HS-27A (cell line): ENCODE measurements at places on chromosomes 12 and 14.

DNA sequence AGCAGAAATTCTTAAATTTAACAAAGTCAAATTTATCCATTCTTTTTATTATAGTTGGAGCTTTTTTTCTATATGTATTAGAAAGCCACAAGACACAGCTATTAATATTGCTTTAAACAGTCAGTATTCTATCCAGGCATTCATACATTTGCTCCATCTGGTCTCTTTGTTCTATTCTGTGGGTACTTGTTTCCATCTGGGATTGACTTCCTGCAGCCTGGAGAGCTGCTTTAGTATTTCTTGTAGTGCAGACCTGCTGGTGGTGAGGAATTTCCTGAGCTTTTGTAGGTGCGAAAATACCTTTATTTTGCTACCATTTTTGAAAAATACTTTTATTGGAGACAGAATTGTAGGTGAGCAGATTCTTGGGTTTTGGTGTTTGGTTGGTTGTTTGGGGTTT, 29.0 kb downstream of the CCDC60 start:
- no peak for DNase-seq

- DNase-seq: no peak
Measured at GRCh38 chr12:21568115-21568514, 36.5 kb downstream of the GYS2 start.

GRCh38 chr12:49939707-49940106, 10.8 kb upstream of the AQP2 start:
- no peak for DNase-seq

DNA sequence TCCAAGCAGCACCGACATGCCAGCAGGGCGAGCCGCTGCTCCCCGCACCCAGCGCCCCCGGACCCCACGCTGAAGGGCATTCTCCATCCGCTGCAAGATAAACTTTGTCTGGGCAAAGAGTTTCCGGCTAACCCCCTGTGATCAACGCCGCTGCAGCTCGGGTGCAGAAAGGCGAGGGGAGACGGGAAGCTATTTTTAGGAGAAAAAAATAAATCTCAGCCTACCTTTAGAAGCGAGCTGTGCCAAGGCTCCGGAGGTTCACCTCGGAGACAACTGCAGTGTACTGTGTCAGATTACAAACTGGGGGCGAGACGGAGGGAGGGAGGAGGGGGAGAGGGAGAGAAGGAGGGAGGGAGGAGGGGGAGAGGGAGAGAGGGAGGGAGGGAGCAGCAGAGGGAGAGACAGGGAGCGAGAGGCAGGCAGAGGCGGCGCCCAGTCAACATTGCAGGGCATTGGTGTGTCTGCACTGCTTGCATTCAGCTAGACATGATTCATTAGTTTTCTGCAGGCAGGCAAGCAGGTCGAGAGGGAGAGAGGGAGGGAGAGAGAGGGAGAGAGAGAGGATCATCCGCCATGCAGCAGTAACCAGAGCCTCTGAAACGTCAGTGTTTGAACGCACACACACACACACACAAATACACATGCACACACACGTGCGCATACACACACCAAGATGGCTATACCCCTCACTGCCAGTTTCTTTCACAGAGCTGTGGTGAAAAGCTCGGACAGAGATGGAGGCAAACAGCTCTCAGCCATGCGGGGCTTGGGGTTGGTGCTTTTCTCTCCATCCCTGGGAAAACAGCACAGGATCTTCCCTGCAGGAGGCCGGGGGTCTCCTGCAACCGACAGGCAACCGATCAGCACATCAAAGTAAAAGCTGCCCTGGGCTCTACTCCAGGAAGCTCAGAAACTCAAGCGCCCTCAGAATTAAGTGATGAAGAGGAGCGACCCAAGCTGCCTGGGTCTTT, at the start of gene RIMBP2:
TSS of gene RIMBP2 (minus strand) at position 302 of the 971 bp plus-strand sequence. CDS start 237,286 bp downstream, outside the sequence.
- no peak for DNase-seq

- no peak for DNase-seq
Measured at GRCh38 chr14:64878837-64879634, 671 bp downstream of the SPTB start.

- no peak for DNase-seq
Measured at GRCh38 chr12:72586456-72586855, 314.3 kb downstream of the TRHDE start.

DNA sequence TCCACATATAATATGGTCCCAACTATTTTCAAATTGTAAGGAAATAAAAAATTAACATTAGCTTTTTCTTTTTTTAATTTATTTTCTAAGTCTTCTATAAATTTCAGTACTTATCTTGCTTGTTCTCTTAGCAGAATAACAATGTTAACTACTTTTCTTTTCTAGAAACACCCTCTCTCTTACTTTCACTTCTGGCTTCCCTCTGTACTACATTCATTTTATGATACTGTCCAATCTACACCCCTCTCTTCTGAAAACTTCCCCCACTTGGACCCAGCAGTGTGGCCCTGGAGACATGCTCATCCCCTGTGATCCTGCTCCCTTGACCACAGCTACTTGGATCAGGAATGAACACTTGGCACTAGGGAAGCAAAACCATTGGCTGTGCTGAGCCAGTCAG, 15.7 kb downstream of the SGPP1 start:
- DNase-seq: no peak
